ENCODE measurements at places on chromosomes 4 and X.

DNA sequence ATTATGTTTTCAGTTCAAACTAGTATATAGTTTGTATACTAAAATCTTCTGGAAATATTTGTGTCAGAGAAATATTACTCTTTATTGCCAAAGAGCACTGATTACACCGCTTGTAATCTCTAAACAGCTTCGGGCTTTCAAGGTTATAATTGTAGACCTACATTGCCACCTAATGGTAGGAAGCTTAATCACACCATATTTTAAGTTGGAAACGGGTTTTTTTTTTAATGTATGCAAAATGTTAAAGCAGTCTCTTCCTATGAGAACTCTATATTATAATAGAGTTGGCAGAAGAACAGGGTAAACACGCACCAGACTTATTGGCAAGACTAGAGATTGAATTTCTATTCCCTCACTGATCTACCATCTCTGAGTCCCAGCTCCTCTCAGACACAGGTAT, 19.5 kb upstream of the NFXL1 start:
- DNase-seq, result peak; percentile 50

- no peak for DNase-seq
Measured at GRCh38 chr4:101286663-101287062, 60.7 kb downstream of the PPP3CA start.

DNA sequence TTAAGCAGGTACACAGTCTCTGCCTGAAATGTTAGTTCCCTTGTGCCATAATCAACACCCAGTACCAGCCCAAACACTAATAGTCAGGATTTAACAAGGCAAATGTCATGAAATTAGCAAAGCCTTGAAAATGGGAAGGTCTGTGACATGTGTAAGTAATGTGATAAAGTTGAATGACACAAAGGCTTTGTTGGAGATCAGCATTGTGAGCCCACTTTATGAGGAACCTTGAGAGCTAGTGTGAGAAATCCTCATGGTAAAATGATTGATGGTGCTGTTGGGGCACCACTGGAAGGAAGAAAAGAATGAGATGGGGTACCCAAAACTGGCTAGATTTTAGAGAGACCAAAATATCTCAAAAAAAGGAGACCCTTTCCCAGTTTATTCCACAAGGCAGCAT, 3.3 kb upstream of the LIN54 start:
- DNase-seq, result no peak

DNA sequence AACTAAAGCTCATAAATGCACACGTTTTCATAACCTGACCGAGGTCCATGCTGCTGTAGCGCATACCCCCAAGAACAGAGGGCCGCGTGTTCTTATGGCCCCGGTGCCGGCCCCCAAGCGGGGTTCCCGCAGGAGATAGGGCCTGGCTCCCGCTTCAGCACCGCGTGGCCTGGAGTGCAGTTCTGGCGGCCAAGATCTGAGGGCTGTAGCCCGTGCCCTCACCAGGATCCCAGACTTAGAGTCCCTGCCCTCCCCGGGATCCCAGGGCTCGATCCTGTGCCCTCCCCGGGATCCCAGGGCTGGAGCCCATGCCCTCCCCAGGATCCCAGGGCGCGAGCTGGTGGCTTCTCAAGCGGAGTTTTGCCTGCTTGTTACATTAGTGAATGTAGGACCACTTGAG, 1.0 kb upstream of the GRPEL1 start:
- DNase-seq, result no peak

GRCh38 chr4:151035328-151035727, 20.2 kb upstream of the LRBA start:
- no peak for DNase-seq

GRCh38 chrX:93760163-93760562, 86.2 kb downstream of the FAM133A start:
- DNase-seq, result no peak

GRCh38 chr4:8541981-8542715, 38.0 kb upstream of the GPR78 start:
- no peak for DNase-seq

GRCh38 chr4:95701500-95702170, 138.3 kb upstream of the PDHA2 start:
- no peak for DNase-seq

GRCh38 chr4:16691450-16691849, 207.0 kb downstream of the LDB2 start:
- DNase-seq, result no peak

DNA sequence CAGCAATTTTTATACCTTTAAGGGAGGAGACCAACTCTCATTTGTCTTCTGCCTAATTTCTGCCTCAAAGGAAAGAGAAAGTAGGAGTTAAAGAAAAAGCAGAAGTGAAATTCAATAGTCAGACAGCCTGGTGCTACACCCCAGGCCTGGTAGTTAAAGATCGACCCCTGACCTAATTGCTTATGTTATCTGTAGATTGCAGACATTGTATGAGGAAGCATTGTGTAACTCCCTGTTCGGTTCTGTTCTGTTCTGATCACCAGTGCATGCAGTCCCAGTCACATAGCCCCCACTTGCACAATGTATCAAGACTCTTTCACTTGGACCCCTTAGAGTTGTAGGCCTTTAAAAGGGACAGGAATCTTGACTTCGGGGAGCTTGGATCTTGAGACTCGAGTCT, 335.9 kb upstream of the AR start:
- no peak for DNase-seq

DNA sequence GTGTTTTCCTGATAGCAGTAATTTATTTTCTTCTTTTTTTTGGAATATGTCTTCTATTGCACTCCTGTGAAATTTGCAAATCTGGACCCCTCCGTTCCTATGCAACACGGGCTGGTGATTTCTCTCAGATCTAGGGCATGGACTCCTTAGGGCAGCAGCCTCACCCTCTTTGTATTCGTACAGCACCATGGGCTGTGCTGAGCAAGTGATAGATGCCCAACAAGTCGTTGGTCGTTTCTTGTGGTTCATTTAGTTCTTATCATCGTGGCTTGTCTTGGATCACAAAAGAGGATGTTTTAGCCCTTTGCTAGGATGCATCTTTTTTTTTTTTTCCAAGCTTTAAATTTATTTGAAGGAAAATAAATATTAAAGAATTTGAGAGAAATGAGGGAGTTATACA, 82.1 kb downstream of the ARHGAP10 start:
- no peak for DNase-seq

GRCh38 chrX:22163326-22163725, 109.4 kb upstream of the CBLL2 start:
- no peak for DNase-seq

- no peak for DNase-seq
Measured at GRCh38 chr4:38920677-38921076, 53.1 kb downstream of the FAM114A1 start.

DNA sequence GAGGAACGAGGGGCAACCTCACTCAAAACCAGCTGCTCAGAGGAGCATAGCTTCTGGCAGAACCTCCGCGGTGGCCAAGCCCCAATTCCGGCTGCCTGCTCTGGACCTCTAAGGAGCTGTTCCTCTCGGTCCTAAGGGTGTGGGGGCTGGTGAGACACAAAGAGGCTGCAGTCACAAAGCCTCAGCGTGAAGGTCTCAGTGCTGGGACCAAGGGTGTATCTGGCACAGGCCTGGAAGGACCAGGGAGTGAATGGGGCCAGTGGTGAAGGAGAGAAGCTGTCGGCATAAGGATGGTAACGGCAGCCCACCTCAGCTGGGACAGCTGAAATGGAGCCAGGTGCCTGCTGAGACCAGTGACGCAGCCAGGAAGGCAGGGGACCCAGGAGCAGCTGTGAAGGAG, 5.3 kb downstream of the PDE6B start:
- no peak for DNase-seq

DNA sequence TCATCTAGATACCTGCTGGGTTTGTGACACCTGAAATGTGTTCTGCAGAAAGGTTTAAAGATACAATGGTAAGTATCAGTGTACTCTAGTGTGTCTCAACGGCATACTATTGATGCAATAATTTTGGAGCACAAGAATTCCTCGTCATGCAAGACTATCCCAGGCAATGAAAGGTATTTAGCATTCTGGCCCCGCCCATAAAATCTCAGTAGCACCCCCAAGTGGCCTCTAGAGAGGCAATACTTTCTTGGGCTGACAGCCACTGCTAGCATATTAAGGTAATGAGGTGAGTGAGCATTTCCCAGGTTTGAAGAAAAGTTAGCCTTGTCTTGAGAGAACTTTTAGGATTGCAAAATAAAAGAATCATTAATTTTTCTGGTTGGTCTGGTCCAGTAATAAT, 24.0 kb downstream of the TAB3 start:
- no peak for DNase-seq

DNA sequence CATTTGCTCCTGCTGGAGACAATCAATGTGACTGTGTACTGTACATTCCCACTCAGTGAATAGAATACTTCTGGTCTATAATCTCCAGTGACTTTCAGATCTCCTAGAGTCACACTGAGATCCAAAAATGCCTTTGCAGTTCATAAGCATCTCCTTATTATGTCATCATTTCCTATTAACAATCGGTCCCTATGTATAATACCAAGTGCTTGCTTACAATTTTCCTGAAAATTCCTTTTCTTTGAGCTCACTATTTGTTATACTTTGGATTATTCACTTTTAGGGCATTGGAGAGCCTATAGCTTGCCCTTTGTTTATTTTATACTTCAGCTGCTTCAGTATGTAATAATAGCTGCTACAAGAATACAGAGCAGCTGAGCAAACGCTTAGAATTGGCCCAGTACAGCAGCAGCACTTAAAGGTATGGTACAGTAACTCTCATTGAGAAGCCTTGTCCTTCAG, 313.0 kb downstream of the DCTD start:
- DNase-seq, result no peak

DNA sequence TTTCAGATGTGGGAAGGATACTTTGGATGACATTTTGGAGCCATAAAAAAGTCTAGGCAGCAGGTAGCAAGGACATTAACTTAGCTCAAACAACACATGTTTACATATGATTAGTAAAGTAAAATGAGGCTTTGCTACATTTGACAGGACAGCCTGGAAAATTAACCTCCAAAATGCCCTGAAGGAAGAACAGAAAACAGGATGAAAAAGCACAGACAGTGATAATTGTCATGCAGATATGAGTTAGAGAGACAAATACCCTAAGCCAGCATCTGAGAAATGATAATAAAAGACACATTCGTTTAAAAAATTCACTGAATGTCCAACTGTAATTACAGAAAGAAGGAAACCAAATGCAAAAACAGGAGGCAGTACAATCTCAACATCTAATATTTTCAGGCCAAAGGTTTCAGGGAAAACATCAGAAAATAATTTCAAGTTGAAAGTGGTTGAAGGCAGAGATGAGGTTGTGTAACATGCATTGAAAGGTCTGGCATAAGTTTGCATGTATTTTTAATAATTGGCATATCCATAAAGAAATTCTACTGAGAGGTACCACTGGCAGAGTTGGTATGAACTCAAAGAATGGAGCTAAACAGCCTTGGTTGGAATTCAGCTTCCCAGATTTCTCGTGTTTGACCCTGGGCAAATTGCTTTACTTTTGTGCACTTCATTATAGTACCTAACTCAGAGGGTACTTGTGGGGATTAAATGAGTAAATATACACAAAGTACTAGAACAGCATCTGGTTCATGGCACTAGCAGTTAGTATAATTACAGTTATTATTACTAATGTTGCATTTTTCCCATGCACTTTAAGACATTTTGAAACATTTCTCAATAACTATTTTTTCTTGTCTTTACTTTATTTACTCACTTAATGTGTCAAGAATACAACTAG, 54.4 kb upstream of the MAP9 start:
- no peak for DNase-seq

GRCh38 chr4:145132511-145133098, 34.5 kb downstream of the ABCE1 start:
- no peak for DNase-seq

- DNase-seq, result no peak
Measured at GRCh38 chr4:83660578-83660977, 124.7 kb downstream of the GPAT3 start.

DNA sequence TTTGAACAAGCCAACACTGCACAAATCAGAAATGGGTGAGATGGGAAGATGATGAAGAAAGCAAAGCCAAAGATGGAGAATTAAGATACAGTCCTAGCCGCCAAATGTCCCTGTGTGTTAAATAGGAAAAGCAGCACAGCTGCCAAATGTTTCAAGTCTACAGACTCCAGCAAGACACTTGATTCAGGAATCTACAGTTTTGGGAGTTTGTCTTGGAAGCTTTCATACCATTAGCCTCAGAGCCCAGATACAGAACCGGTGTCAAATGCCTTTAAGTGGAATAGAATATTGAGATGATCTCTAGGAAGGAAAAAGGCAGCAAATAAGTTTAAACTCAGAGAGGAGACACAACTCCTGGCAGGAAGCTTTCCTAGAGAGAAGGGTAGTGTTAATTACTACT, 30.3 kb downstream of the OPHN1 start:
- DNase-seq, result no peak

DNA sequence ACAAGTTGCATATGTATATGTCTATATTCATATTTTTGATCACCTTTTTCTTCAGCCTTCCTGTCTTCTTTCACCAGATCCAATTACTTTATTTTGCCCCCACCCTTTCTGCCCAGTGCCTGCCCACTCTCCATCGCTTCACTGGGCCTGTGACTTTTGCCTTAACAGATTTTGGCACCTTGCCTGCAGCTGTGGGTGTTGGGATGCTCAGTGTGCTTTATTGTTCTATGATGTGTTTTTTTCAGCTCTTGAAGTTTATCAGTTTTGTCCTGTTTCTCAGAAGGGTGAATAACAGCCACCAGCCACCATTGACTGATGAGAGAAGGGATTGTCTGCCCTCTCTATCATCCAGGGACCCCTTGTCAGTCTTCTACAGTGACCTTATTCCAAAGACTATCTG, 77.2 kb upstream of the GALNT7 start:
- no peak for DNase-seq

- no peak for DNase-seq
Measured at GRCh38 chr4:187218705-187219245, 495.1 kb upstream of the FAT1 start.

DNA sequence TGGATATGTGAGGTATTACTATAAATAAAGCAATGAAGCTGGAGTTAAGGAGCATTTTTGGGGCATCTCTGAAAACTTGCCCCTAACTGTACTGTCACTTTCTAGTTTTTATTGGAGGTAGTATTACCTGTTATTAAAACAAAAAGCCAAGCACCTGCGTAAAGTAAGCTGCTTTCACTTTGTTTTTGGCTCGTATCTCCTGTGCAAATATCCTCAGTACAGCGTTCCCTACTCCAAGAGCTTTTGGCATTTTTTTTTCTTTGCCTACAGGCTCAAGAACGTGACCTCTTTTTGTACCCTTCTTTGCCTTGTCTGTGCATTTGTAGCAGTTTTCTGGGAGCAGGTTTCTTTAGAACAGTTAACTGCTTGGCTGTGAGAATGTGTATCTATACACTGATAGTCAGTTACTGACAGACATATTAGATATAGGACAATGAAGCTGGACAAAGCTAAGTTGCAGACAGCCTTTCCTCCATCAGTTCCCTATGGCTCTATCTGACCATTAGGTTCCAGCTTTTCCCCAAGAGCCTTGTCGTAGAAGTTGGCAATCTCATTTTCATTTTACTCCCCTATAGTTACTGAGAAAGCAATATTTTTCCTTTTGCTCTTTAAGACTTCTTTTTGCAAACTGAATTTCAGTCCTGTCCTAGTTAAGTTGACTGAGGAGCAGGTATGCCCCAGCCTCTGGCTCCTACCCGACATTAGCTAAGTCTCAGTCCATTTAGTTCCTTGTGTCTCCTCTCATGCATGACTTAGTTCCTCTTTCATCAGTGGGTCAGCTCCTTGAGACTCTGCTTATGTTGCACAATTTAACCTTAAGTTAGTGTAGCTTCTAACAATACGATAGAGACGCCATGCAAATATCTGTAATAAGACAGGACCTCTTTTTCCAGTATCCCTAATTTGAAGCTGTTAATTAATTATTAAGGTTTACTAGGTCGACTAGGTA, 71.5 kb upstream of the HPRT1 start:
- DNase-seq, result no peak
